ENCODE measurements at places on chromosomes 13 and 19. TPM values are rescaled to one million over a fixed set of nuclear protein-coding genes. Genes with fewer than 3 reads are reported as not detected.

DNA sequence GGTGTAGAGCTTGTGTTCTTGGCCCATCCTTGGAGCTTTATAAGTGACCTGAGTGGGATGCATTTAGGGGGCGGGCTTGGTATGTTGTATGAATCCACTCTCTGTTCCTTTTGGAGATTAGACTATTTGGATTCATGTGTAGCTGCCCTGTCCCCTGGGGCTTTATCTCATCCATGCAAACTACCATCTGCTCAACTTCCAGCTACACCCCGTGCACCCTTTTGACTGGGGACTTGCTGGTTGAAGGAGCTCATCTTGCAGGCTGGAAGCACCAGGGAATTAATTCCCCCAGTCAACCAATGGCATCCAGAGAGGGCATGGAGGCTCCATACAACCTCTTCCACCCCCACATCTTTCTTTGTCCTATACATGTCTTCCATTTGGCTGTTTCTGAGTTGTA is 6.1 kb downstream of the CLEC4M start:
- no peak for DNase-seq

DNA sequence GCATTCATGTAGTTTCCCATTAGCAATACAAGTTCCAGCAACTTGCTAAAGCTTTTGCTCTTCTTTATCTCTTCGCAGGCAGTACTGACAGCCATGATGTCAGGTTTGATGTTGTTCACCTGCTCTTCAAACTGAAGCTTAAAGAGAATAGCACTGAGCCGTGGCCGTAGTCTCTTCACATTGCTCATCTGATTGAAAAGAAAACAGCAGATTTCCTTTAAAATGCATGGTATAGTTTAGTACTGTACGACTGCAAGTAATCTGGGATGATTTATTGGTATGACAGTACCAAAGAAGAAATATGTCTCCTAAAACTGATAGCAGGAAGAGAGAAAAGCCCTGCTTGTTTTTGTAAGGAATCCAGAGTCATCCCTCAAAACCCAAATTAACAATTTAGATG is 284.4 kb downstream of the DIAPH3 start:
- no peak for DNase-seq

- DNase-seq, result no peak
These were observed 17.4 kb downstream of the ZNF579 start for GRCh38 chr19:55563261-55563690.

DNA sequence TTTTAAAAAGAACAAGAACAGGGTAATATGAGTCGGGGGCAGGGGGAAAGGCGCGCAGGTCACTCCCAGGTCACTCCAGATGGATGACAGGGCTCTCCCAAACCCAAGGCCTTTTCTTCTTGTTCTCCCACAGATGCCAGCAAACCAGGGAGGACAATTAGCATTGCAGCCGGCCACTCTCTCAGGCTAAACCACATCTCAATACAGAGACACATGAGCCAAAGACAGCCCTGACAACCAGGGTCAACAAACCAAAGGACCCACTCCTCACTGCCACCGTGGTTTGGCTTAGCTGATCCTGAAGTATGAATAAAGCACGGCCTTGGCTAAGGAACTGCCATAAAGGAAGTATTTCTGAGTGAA is 47.3 kb downstream of the LATS2 start:
- DNase-seq, result no peak

- no peak for DNase-seq
These were observed 53.3 kb downstream of the TEX26 start for GRCh38 chr13:30985637-30986205.

- no peak for DNase-seq
These were observed 599.7 kb upstream of the SLITRK1 start for GRCh38 chr13:84481958-84482357.

DNA sequence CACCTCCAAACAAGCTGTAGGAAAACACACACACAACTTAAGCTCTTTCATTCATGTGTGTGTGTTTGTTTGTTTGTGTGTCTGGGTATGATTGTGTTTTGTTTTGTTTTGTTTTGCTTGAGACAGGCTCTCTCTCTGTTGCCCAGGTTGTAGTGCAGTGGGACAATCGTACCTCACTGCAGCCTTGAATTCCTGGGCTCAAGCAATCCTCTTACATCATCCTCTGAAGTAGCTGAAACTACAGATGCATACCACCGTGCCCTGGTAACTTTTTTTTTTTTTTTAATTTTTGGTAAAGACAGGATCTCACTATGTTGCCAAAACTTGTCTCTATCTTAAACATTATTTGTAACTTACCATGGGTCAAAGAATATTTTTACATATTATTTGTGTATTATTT is 431.7 kb downstream of the SLITRK1 start:
- no peak for DNase-seq

DNA sequence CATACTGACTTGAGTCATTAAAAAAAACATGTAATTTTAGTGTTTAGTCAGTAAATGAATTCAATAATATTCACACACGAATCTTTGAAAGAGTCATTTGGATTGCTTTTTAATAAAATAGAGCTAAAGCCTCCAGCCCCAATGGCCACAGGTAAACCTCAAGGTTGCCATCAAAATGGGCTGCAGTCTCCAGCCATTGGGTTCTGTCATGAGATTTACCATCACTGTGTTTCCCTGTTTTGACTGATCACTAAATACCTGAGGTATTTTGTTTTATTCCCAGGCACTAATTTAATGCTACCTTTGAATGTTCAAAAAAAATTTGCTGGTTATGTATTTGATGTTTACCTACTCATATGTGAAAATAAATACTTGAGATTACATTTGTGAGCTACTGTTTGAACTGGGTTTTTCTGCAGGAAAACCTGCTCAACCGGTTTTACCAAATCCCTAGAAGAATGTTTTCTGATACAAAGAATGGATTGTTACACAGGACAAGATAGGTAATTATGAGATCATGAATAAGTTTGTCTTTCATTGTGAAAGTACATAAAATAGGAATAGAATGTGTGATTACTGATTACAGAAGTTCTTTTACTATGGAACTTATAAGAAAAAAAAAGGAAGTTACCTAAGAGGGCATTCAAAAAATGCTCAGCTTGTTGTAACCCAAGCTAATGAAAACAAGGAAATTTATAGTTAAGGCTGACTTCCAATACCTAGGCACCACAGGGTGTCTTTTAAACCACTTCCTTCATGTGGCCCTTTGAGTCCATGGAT is 391.3 kb downstream of the EFNB2 start:
- no peak for DNase-seq

- DNase-seq, result no peak
These were observed at the start of gene TRAPPC6A for GRCh38 chr19:45177817-45178261. Gene TRAPPC6A, minus strand, starts transcription at chr19:45178237. Its CDS starts 19 bp downstream, at chr19:45178218.

FAM216B gene
- not detected for total RNA-seq

DNA sequence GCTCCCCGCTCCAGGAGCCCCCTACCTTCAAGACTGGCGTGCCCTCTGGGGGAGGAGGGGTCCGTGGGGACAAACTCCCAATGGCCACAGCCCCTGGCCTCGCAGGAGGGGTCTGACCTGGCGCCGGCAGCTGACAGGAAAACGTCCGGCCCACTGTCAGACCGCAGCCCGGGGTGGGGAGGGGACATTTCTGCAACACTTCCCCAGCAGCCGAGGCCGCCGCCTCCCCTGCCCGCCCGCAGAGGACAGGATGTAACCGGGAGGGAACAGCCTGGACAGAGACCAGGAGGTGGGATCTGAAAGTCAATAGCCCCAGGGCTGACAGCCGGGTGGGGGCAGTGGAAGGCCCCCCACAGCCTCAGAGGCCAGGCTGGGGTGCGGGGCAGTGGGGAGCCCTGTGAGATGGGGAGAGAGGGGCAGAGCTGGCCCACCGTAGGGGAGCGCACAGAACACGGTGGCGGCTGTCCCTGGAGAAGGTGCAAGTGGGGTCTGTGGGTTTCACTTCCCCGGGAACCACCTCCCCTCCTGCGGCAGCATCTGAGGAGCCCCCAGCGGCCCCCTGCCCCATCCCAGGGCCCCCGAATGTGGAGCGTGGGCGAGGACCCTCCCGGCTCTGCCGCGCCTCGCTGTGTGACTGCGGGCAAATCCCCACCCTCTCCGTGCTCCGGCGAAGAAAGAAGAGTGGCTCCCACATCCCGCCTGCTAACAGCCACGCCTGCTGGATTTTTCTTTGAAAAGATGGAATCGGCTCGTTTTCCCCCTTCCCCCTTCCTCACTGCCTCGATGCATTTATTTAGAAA is at the start of gene PEAK3:
PEAK3 (minus strand) TSS at position 114 of the 800 bp plus-strand sequence. CDS start 1,244 bp downstream, outside the sequence.
- DNase-seq, result no peak

USHBP1 gene
- not detected for total RNA-seq

DNA sequence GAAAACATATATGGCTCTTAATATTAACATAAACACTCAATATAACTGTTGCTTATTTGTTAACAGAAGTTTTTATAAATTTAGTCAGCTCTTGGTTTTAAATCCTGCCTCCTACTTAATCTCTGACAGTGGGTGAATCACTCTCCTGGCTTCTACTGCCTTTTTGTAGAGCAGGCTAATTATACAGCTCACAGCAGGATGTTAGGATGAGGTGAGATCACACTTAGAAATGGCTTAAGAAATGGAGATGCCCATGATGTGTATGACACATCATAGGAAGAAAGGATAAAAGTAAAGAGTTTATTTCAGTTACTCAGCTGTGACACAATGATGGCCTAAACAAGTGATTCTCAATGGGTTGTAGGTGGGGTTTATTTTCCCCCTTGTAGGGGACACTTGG is 345.6 kb downstream of the SPRY2 start:
- DNase-seq, result no peak

- no peak for DNase-seq
These were observed 93.8 kb upstream of the RAP2A start for GRCh38 chr13:97339988-97340749.

DNA sequence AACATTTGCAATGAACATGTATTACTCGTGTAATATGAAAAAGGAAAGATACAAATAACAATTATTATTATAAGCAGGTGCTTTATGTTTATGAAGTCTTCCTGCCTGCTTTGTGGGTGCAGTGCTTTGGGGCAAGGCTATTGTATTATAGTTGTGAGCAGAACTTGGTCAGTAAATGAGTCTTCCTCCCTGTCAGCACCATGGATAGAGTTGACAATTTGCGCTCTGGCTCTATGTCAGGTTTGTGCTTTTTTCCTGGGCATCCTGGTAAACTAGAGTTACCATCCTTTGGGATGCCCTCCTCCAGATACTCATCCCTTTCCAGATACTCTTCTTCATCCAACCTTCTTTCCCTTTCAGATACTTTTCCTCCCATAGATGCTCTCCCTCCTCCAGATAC is 19.6 kb downstream of the ERICH6B start:
- no peak for DNase-seq

All from CD4-positive, alpha-beta memory T cell (primary cell).